Stimulated activated CD8-positive, alpha-beta memory T cell treated with anti-CD3 and anti-CD28 coated beads, Interleukin-15, amount 100 ng/mL, for 1 hour (primary cell): ENCODE measurements at places on chromosomes 7 and 10.

GRCh38 chr10:103888113-103888841 is 29.7 kb downstream of the STN1 start:
- DNase-seq, result no peak

DNA sequence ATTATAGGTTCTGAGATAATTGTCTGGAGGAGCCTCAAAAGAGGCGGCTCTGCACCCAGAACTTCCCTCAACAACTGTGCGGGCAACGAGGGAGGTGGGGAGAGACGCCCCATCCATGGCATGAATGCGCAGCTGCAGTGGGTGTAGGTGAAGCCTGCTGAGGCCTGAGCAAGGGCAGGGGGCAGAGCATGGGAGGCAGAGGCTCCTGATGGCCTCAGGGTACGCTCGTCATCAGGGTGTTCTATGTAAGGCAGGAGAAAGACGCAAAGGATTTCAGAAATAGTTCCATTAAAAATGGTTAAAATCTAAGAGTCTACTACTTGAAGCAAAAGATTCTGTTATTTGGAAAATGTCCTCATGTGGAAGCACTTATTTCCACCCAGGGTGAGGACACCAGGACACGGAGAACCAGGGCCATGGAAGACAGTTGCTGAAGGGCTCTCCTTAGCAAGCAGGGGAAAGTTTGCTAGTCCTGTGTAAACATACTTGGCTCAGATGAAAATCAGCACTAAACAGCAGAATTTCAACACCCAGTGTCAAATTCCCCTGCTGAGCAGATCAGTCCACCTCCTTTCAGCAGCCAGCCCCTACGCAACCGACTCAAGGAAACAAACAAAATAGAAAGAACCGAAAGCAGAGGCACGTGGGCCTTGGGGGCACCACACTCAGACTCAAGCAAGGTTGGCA is 18.9 kb downstream of the INSIG1 start:
- DNase-seq, result no peak

GRCh38 chr10:84499846-84500245 is 171.5 kb downstream of the CCSER2 start:
- no peak for DNase-seq

DNA sequence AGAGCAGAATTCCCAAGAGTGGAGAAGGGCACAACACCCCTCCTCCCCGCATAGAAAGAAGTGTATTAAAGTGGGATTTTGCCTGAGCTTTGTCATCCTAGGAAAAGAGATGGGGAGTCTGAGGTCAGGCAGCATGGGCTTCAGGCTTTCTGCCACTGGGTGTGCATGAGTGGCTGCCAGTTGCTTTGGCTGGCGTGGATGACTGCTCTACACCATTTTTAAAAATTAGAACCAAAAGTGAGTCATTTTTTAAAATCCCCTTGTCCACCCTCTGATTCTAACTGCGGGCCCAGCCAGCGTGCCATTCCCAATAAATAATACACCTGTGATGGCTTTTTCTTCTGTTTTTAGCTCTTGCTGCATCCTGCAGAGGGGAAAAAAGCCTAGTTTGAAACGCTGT is 13.4 kb downstream of the SLC29A3 start:
- DNase-seq, result no peak

DNA sequence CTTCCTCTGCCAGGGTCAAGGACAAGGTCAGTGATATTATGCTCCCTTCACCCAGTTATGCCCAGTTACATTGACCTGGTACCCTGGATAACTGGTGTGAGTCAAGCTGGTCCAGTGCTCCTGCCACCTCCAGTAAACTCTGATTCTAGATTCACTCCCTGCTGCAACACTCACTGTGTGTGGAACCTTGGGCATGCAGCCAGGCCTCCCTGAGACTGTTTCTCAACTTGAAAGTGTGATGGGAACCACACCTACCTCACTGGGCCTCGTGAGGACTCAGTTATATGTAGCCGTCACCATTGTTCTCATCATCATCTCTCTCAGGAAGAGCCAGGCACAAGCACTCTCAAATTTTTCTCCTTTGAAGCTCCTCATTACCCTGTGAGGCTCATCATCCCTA is 935 bp upstream of the ZNF736 start:
- DNase-seq, result no peak

- DNase-seq, result no peak
Measured at GRCh38 chr10:102408728-102409603, 9.6 kb downstream of the PSD start.

GRCh38 chr10:63373176-63373575 is 92.6 kb downstream of the JMJD1C start:
- no peak for DNase-seq

DNA sequence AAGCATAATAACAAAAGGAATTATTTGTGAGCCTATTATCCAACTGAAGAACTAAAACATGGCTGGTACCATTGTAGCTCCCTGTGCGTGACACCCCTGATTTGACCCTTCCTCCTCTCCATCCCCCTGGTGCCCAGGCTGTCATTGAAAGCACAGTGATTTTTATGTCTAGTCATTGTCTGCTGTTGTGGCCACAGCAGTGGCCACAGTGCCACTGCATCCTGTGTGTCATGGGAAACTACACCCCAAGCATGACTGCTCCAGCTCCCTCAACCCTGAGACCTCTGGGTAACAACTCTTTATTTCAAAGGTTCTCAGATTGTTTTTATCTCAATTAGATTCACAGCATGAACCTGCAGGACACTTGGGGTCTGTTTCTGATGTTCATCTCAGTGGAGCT is 52.0 kb downstream of the ERLIN1 start:
- no peak for DNase-seq

DNA sequence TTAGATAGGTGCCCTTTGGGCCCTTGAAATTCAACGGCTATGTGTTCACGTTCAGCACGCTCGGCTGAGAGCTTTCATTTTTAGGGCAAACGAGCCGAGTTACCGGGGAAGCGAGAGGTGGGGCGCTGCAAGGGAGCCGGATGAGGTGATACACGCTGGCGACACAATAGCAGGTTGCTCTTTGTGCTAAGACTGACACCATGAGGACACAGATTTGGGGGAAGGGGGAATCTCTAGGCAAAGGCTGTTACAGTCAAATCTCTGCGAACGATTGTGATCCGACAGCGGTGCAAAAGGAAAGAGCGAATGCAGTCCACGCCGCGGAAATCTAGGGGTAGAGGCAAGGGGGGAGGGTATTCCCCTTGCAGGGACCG is 667 bp downstream of the KLLN start:
- no peak for DNase-seq

DNA sequence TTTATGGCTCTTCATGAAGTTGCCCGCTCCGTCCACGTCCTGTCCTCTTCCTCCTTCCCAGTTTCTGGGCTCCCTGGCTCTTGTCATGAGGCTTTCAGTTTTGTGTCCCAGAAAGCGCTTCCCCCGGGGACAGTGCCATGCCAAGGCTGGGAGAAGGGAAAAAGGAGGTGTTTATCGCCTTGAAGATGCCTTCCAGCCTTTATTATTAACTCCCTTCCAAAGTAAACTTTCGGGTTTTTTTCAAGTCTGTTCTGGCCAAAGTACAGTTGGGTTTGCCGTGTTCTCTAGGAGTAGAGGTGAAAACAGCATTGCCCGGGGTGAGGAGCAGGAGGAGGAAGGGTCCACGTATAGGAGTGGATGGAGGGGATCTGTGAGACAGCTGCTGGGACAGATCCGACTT is 117.2 kb downstream of the CUX1 start:
- DNase-seq, result no peak

DNA sequence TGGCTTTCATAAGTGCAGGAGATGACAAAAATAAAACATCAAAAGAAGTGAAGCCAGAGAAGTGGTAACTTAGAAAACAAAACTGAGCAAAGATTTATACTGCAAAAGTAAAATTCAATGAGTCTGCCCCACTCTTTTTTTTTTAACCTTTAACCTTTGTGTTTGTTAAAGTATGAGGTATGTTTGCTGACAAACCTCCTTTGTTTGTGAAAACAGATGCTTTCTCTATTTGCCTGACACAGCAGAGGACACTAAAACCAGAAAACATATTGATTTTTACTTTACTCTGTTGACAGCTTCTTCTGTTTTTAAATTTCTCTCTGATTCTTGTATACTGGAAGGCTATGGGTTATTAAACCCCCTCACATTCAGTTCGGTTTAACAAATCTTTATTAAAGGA is 57.6 kb downstream of the SGMS1 start:
- DNase-seq, result no peak

- DNase-seq, result no peak
Measured at GRCh38 chr7:142130267-142130666, 18.7 kb downstream of the MGAM2 start.

- DNase-seq, result no peak
Measured at GRCh38 chr10:13613519-13613918, 26.8 kb downstream of the PRPF18 start.

- DNase-seq, result no peak
Measured at GRCh38 chr10:8811201-8811600, 756.7 kb downstream of the GATA3 start.

GRCh38 chr10:26215935-26216584 is 514 bp upstream of the GAD2 start:
- DNase-seq, result no peak
